ENCODE measurements at places on chromosomes 2 and 18.

- DNase-seq = no peak
Measured at GRCh38 chr2:24652265-24653182, 140.7 kb downstream of the PTRHD1 start.

DNA sequence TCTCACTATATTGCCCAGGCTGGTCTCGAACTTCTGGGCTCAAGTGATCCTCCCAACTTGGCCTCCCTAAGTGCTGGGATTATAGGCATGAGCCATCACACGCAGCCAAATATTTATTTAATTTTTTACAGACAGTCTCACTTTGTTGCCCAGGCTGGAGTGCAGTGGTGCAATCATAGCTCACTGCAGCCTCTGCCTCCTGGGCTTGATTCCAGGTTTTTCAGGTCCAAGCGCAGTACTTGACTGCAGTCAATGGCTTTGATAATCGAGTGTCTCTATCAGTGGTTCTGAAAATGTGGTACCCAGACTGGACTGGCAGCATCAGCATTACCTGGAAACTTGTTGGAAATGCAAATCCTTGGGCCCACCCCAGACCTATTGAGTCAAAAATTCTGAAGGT is 63.1 kb downstream of the PLB1 start:
- no peak for DNase-seq

DNA sequence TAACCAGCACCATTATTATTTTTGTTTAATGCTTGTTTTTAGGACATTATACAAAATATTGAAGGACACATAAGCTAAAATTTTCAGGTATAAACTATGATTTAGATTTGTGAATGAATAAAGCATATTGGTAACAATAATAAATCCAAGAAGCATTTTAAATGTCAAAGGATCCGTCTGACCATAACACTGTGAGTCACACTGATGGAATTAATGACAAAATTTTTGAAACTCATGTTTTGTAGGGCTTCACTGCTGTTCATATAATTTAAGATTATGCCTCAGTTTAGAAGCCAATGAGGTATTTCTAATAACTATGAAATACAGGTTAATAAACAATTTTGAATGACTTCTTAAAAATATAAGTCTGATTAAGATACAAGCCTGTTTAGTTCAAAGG is 124.6 kb downstream of the TMEFF2 start:
- no peak for DNase-seq

DNA sequence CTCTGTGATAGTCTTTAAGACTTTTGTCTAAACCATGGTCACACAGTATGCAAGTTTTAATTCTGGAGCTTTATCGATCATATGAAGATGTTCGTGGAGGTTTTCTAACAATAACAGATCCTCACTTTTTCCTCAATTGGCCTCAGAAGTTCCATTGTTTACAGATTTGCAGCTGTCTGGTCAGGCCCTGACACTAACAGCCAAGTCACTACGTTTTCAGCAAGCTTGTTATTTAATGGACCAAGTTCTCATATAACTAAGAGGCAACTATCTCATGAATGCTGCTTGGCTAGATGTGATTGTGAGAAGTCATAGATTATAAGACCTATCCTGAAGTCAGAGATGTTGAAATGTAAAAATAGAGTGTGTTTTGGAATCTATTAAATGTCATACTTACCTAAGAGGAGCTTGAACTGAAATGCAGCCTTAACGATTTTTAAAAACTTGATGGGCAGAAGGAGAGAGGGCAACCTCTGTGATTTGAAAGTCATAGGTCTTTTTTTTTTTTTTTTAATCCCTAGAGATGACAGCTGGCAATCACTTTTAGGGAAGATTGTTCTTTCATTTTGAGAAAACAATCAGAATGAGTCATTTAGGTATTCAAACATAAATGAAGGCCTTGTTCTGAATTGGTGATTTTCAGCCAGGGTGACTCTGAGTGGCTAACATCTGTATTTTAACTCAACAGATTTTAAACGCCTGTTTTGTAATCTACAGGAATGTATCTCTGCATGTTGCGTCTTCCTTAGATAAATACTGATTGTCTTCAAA is 48.4 kb upstream of the NEMP2 start:
- no peak for DNase-seq

- DNase-seq = no peak
Measured at GRCh38 chr2:68172521-68172920, 14.8 kb downstream of the PNO1 start.

DNA sequence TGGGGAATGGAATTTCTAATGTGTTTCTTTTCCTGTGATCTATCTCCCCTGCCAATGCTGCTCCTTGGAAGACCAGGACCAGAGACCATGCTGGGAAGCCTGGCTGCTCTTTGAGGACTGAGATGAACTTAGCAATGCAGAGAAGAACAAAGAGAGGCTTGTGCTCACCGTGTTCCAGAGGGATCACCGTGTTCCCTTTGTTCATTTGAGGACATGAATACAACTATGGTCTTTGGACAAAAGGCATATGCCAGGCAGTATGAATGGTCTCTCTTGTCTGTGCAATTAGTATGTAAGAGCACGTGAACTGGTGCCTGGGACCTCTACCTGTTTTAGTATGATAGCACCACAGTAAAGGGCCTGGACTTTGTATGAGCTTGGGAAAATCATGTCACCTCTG is 139.9 kb downstream of the TDRD15 start:
- no peak for DNase-seq

DNA sequence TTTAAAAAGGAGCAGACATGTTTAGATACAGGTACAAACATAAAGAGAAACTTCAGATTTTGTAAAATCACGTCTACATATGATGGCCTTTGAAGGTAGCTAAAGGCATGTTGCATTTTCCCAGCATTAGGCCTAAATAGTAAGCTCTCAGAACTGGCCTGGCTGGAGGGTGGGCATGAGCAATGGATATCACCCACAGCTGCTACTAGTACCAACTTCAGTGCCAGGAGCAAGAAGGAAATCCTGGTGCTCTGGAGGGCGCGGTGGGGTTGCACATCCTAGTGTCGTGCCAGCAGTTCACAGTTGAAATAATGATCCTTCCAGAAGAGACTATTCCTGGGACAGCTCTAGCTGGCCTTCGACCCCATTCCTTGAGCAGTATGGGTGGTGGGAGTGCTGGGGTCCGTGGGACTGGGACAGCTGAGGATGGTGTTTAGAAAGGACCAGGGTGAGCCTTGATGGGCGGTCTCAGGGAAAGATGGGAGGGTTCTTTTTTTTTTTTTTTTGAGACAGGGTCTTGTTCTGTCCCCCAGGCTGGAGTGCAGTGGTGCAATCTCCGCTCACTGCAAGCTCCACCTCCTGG is 4.9 kb downstream of the DES start:
- DNase-seq = peak; percentile 37

DNA sequence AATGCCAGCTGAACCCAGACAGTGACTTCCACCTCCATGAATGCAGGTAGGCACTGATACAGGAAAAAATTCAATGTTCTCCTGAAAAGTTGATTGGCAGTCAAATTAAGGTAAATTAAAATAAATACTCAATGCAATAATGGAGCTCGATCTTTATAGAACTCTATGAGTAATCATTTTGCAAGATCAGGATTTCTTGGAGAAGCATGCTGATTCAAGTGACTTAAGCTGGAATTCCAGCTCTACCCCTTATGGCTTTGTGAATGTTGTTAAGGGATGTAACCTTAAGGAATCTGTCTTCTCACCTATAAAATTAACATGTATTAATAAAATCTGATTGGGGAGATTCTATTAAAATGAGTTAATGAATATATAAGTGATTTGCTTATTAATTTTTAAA is 145.1 kb downstream of the QPCT start:
- no peak for DNase-seq

DNA sequence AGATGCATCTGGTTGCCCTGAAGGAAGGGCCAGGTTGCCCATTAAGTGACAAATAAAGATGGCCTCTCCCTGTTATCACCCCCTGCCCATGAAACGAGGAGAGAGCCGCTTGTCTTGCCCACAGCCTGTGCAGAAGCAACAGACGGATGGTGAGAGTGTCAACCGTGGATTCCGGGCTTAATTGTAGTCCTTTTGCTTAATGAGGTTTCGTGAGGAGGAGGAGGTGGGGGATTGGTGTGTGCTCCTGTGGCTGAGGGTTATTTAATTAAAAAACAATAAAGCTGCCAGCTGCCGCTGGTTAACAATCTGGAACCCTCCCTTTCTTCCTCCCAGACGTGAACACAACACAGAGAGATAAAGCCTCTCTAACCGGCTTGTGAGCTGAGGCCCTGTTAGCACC is 188.0 kb upstream of the PARD3B start:
- no peak for DNase-seq

GRCh38 chr2:223889229-223889628 is 51.8 kb upstream of the AP1S3 start:
- DNase-seq = no peak

DNA sequence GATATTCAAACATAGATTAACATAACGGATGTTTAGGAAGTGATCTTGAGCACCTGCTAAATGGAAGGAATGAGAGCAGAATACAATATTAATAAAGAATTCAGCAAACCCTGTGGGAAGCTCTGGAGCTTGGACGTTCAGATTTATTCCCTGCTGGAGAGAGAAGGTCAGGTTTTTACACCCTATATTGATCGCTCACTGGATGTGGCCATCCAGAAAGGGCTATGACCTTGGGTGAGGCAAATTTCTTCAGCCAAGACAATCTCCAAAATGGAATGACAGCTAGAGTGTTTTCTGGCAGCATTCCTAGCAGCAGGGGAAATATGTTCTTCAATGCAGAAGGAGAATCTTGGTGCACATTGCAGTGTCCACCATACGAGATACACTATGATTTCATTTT is 288.3 kb downstream of the IRS1 start:
- DNase-seq = no peak

DNA sequence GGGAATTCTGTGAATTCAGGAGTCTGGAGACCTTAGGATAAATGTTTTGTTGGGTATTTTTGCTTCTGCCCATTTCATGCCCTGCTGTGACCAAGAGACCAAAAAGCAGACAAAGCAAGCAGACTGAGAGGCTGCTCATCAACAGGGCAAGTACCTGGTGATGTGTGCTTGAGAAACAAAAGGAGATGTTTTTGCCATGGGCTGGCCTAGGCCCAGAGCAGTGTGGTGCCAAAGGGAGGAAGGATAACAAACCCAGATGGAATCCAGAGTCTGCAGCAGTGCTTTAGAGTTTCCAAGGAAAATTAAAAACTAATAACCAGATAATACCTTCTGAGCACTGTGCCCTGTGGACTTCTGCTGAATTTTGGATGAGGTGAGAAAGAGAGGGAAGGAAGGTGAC is 538.4 kb downstream of the STK39 start:
- no peak for DNase-seq

DNA sequence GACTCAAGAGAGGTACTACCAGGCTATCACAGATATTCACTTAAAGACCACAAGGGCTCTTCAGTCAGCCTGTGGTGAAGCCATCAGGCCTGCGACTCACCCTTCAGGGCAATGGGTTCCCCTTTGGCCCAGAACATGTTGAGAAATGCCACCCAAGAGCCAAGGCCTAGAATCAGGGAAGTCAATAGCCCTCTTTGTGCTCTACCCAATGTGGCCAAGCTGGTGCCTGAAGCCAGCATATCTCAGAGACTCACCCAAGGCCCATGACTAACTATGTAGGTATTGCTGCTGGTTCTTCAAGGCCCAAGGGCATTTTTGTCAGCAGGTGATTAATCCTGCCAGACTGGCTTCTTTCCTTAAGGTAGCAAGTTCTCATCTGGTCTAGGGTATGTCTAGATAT is 338.9 kb upstream of the SETBP1 start:
- no peak for DNase-seq

DNA sequence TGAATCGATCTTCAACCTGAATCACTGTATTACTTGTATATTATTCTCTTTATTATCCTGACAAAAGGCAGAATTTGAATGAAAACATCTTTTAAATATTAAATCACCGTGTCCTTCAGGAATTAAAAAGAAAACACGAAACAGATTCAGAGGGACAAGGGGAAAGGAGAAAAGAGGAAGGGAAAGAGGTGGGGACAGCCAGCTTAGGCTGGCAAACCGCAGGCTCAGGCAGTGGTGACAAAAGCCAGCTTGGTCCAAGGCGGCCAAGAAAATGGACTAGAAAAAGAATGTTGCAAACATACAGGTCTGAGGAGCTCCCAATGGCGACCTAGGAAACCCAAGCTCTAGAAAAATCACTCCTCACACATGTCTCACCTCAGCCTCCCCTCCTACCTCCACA is 6.8 kb downstream of the B4GALT6 start:
- DNase-seq = no peak

GRCh38 chr2:156852681-156853080 is 404.8 kb upstream of the GALNT5 start:
- DNase-seq = no peak

- DNase-seq = no peak
Measured at GRCh38 chr2:65438137-65438899, 5.9 kb upstream of the SPRED2 start.

DNA sequence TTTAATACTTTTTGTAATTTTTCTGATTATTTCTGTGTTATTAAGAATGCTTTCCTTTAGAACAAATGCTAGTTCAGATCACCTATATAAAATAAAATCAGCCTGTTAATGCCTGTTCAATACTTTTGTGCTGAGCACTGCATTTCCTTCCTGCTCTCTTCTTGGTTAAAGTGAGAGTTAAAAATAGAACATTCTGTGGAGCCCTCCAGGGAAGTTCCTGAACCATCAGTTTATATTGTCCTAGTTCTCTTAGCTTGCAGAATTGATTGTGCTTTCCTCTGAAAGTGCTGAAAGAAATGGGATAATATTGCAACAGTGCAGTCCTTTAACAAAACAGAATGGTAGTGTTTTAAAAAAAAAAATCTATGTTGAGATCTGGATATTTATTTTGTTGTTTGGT is 74.6 kb upstream of the UBXN4 start:
- DNase-seq = no peak

DNA sequence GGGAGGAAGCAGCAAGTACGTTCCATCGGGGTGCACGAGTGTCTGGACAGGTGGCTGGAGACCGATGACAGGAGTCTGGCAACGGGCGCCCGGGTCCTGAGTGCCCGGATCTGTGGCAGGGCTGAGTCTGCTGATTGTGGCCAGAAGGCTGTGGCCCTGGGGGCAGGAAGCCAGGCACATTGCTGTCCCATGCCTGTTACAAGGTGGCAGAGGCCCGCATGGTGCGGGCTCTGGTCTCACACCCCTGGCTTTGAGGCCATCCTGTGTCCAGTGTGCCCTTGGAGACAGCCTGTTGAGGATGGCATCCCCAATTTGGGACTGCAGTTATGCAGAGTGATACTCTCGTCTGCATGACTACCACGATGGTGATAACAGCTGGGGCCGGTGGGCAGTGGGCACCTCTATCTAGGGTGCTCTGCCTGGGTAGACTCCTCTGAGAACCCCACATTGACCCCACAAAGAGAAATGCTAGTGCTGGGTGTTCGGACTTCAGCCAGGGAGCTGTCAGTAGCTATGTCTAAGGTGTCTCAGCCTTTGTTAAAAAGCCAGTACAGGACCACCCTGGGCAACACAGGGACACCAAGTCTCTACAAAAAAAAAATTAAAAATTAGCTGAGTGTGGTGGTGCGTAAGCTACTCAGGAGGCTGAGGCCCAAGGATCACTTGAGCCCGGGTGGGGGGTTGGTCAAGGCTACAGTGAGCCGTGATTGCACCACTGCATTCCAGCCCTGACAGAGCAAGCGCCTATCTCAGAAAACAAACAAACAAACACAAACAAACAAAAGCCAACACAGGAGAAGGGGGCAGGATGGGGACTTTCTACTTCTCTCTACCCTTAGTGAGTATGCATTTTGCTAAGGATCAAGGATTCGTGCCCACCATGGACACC is 88.3 kb downstream of the RHOB start:
- DNase-seq = no peak

Measured in right forelimb (tissue), 1 donor.